ENCODE measurements at places on chromosomes 2 and 18.

DNA sequence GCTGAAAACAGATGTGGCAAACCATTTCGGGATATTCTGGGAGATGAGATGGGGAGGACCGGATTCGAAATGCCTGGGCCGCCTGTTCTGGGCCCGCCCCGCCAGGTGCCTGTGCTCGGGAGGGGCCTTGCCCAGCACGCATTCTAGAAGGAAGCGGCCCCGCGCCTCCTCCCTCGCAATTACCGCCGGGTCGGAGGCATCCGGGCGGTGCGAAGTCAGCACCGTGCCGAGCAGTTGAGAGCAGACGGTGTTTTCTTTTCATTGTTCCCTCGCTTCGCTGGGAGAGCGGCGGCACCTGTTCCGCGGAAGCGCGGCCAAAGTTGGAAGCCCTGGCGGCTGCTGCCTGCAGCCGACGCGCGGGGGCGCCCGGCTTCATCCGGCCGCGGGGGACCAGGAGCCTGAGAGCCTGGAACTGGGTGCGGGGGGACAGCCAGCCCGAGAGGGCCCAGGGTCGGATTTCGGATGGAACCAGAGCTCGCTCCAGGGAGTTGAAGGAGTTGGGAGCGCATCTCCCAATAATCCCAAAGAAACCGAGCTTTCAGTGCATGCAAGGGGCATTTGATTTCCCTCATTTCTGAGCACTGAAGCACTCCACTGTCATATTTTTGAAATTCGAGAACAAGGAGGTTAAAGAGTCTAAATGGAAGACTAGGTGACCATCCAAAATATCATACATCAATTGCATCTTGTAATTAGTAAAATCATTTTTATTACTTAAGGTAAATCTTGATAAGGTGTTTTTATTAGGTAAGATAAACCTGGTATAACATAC is 241.8 kb upstream of the RAB12 start:
- DNase-seq = peak; percentile 43

DNA sequence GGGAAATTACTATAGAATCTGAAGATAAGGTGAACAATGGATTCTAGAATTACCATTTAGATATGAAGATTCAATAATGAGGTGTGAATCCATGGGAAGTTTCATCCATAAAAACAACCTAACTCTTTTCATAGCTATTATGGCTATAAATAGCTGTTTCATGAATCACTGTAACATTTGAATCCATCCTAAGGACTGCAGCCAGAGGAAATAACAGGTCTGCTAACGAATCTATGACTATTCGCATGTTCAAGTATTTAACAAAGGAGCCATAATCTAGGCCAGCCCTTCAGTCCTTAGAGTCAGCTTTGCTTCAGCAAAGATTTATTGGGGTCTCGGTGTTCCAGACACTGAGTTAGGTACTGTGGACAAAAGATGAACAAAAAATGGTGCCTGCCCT is 87.1 kb downstream of the MYOM1 start:
- DNase-seq = no peak

DNA sequence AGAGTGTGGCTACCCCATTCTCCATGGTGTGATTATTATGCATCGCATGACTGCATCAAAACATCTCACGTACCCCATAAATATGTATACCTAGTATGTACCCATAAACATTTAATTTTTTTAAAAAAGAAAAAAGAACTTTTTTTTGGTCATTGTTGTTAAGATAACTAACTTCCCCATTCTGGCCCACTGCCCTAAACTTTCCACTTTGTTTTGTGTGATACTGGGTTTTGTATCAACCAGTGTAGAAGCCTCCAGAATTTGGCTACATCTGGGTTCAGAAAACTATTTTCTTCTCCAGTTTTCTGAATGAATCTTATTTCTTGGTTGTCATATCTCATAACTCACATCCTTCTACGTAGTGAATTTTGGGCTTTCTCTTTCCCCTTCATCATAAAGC is 62.3 kb upstream of the NABP1 start:
- no peak for DNase-seq

GRCh38 chr18:77167251-77167650 is 34.7 kb upstream of the MBP start:
- peak; percentile 67 for DNase-seq

DNA sequence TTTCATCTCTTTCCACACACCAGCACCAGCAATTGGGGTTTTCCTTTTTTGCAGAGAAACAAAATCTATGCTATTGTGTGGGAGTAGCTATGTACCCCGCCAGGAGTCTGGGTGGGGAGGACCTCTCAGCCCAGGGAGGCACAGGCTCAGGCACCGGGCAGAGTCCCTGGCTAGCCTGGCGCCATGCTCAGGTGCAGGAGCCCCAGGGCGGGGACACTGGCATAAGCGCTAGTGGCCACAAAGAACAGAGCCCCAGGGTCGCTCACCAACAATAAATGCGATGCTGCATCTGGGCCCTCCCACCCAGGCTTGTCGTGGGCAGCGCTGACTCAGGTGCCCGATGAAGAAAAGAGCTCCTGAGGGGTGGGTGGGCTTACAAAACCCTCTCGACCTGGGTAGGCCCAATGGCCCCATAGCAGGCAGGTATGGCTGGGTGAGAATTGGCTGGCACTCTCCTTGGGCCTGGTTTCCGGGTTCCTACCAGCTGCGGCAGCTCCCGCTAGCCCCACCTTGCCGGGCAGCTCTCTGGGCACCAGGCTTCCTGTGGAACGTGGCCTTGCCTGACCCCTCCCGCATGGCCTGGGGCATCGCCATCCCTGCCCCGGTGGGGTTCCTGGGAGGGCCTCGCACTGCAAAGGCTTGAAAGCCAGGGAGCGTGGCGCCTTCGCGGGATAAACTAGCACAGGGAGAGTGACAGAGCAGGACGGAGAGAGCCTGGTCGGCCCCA is 31.8 kb upstream of the COL6A3 start:
- no peak for DNase-seq

- DNase-seq = no peak
Observed at GRCh38 chr2:128667391-128667790, 348.7 kb upstream of the HS6ST1 start.

DNA sequence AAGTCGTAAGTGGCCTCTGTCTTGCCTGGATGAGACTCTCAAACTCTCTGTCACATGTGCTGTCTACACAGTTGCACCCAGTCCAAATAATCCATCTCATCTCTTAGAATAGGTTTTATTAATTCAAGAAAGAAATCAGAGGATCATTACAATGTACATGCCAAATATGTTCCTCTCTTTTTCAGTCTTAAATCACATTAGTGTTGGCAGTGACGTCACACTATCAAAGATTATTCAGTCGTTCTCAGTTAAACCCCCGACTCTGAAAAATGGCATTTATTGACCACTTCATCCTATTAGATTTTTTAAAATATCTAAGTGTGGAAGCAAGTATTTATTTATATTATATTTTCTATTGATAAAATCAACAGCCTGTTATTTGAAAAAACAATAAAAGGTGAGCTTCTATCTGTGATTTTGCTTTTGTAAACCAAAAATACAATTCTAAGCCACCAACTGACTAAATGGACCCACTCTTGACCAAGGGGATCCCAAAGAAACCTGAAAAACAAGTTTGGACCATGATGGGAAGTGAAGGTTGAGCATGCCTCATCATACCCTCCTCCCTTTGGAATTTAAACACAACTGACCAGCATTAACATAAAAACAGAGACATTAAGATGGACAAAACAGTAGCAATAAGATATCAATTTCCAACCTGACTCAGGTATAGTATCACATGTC is 1894.4 kb upstream of the LRRTM1 start:
- DNase-seq = no peak

DNA sequence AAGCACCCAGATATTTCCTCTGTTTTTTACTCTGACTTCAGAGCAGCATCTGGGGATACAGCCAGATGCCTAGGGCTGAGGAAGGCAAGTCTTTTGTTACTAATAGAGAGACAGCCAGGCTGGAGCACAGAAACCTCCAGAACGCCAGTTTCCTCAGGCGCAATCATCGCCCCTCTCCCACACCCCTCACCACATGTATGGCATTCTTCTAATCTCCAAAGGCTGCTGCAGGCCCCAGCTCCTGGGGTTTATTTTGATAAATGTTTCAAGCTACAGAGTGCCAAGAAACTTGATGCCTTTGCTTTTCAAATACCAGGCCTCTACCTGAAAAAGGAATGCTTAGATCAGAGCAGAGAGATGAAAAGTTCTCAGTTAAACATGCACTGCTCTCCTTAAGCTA is 283.6 kb downstream of the RBM43 start:
- DNase-seq = no peak

GRCh38 chr2:192885569-192886160 is 690.9 kb upstream of the TMEFF2 start:
- DNase-seq = no peak

GRCh38 chr18:8812631-8813030 is 107.3 kb downstream of the MTCL1 start:
- no peak for DNase-seq

- no peak for DNase-seq
Observed at GRCh38 chr2:226184540-226184939, 615.1 kb downstream of the IRS1 start.

- DNase-seq = no peak
Observed at GRCh38 chr2:157439824-157440186, 4.1 kb downstream of the CYTIP start.

GRCh38 chr2:215427585-215427984 is 8.3 kb downstream of the FN1 start:
- no peak for DNase-seq

DNA sequence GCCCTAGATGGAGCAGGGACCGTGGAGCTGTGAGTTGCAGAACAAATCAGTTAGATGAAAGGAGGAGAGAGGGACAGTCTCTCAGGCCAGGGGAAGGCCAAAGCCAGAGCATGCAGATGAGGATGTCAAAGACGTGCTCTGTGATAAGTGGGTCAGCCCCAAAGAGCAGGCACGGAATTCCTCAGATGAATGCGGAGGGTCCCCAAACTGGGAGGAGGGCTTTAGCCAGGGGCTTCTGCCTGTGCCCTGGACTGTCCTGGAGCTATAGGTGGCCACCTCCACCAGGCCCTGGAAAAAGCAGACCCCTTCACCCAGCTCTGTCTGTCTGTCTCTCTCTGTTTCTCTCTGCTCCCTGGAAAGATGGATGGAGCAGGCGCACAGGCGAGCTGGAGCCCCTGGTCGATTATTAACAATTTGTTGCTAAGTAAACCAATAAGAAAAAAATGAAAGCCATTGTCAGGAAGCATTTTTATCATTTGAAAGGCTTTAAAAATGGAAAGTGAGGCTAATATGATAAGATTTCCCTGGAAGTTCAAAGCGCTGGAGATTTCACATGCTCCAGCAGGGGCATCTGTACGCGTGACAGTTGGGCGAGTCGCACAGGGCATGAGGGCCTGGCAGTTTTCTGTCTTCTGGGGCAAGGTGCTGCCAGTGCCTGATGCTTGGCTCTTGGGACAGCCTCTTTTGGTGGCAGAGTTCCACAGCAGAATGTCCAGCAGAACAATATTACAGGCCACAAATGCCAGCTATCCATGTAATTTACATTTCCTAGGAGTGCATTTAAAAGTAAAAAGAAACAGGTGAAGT is 241.0 kb downstream of the GLI2 start:
- no peak for DNase-seq

DNA sequence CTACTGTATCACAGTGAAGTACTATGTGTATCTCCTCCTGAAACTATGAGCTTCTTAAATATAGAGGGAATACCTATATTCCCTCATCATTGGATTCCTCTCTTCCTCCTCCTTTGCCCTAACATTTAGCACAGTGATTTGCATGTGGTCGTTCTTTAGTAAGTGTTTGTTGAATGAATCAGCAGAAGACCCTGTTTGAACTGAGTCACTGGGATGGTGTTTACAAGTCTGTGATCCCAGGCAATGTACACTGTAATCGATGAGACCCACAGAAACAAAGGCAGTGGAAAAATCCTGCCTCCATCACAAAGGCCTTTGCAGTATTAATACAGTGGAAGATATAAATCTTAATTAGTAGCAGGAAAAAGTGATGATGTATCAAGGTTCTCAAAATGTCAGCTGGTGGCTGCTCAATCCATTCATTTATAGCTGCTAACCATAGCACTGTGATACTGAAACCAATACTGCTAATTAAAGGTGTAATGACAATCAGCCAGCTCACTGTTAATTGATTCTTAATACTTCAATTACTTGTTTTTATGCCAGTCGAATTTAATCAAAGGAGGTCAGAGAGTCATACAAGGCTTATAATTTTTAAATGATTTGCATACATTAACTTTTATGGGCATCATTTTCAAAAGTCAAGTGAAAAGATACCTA is 20.8 kb upstream of the MYO3B start:
- no peak for DNase-seq

DNA sequence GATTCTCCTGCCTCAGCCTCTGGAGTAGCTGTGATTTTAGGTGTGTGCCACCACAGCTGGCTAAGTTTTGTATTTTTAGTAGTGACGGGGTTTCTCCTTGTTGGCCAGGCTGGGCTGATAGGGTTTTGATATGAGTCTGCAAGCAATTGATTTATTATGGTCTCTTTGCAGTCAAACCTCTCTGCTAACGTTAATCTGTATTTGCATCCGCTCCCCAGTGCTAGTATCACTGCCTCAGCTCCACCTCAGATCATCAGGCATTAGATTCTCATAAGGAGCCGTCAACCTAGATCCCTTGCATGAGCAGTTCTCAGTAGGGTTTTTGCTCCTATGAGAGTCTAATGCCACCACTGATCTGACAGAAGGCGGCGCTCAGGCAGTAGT is 19.0 kb downstream of the HAT1 start:
- no peak for DNase-seq

- no peak for DNase-seq
Observed at GRCh38 chr2:189584686-189585085, 4.1 kb upstream of the SLC40A1 start.

- no peak for DNase-seq
Observed at GRCh38 chr2:137764646-137765045, 199.6 kb upstream of the HNMT start.

- no peak for DNase-seq
Observed at GRCh38 chr18:73924307-73924706, 223.3 kb downstream of the FBXO15 start.

DNA sequence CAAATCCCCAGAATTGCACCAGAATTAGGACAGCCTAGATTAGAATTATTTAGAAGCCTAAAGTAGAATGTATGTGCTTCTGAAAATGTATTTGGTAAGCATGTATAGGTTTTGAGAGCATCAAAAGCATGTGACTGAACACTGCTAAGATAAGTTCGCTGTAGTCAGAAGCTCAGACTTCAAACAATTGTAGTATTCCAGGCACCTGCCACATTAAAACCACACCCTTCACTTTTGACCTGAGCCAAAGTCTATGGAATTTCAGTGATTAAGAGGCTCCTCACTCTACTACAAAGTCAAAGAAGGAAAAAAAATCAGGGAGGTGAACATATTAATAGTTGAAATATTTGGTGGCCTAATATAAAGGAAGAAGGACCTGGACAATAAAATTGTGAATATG is 8.2 kb downstream of the KCNJ3 start:
- DNase-seq = no peak
